ENCODE measurements at places on chromosomes 12 and 14.

GRCh38 chr14:52268279-52269061 lies 972 bp downstream of the PTGDR start:
- DNase-seq: no peak

DNA sequence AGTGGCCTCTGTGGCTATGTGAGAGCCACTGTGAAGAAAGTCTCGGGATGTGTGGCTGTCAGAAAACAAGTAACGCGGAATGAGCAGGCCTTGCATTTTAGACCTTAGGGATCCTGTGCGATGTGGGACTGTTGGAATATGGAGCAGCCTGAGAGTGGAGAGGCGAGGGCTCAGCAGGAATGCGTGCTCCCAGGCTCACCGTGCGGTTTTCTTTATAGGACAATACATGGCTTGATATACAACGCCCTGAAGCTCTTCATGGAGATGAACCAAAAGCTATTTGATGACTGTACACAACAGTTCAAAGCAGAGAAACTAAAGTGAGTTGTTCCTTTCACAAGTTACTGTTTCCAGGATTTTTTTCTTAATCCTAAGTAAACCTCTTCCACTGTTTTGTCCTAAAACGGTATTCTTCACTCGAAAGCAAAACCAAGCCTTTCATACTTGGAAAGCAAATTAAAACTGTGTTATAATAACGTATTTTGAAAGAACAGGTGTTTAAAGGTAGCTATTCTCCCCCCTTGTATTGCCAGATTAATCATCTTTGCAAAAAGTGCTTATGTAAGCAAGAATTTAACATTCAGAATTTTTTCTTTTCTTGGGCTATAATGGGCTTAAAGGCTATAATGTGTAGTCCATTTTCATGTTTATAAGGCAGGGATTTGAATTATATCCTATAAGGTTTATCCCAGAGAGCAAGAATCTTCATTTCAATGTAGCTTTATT lies 54.8 kb upstream of the DYNC1H1 start:
- DNase-seq: no peak

DNA sequence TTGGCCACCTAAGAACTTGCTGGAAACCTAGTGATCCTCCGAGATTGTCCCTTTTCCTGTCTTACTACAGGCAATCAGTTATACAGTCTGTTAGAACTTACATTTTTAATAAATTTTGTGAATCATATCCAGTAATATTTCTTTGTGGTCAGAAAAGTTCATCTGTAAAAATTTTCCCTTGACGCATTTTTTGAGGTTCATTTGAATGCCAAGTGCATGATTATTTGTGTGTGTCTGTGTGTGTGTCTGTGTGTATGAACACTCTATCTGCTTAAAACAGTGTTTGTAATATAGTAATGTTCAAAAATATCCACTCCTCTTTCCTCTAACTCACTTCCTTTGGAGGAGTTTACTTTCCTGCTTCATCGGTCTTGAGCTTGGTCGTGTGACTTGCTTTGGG lies 468.7 kb upstream of the FLRT2 start:
- DNase-seq: no peak

GRCh38 chr12:65280306-65280705 lies 1.8 kb downstream of the MSRB3 start:
- no peak for DNase-seq

DNA sequence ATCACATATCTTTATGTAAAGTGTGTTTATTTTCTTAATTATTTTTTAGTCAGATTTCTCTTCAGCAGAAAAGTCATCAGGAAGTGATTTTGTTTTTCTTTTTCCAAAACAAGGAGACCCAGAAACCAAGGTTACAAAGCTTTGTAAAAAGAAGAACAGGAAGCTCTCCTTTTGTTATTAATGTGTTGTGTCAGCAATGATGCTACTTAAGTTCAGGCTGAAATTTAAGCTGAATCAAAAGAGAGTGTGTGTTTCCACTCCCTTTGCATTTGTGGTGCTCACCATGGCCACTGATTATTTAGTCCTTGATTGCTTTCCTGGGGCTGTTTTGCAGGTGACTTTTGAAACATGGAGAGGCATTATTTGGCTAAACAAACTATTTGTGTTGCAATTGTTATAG lies 155.3 kb upstream of the ATP2B1 start:
- no peak for DNase-seq

DNA sequence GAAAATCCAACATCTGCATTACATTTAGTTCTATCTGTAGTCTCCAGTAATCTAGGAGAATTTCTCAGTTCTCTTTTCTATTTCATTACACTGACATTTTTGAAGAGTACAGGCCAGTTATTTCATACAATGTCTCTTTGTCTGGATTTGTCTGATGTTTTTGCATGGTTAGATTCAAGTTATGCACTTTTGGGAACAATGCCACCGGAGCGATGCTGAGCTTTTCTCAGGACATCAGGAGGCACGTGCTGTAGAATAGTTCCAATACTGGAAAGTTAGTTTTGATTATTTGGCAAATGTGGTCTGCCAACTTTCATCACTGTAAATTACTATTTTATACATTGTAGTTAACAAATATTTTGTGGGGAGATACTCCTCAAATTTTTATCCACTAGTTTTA lies 43.1 kb downstream of the ALDH1L2 start:
- DNase-seq: no peak

Data from NCI-H2171 (cell line).